ENCODE measurements at places on chromosomes 2 and 18.

DNA sequence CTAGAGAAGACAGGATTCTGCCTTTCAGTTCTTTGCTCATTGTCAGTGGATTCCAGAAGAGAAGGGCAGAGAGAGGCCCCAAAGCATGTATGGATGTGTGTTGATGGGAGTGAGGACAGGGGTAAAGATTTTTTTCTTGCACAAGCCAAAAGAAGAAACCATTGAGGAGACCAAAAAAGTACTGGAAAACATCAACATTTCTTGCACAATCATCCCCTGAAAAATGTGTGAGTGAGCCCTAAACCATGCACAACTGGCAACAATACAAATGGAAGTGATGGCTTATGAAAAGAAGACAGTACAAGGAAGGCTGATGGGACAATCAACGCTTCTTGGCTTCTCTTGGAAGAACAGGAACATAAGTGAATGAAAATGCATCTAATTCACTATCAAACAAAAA is 5.6 kb upstream of the SMAD7 start:
- DNase-seq = no peak

GRCh38 chr2:165497659-165498317 is 28.3 kb downstream of the CSRNP3 start:
- no peak for DNase-seq

- DNase-seq = no peak
Observed at GRCh38 chr2:88342749-88343148, 109.7 kb downstream of the FOXI3 start.

DNA sequence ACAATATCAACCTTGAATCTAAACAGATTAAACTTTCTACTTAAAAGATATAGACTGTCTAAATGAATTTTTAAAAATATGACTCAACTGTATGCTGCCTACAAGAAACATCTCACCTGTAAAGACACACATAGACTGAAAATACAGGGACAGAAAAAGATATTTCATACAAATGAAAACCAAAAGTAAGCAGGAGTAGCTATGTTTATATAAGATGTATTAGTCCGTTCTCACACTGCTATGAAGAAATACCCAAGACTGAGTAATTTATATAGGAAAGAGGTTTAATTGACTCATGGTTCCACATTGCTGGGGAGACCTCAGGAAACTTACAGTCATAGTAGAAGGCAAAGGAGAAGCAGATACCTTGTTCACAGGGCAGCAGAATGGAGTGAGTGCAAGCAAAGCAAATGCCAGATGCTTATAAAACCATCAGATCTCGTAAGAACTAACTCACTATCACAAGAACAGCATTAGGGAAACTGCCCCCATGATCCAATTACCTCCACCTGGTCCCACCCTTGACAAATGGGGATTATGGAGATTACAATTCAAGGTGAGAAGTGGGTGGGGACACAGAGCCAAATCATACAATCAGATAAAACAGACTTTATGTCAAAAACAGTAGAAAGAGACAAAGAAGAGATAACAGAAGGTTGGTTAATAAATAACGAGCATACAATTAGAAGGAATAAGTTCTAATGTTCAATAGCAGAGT is 214.4 kb upstream of the SLC39A10 start:
- DNase-seq = no peak

- no peak for DNase-seq
Observed at GRCh38 chr2:21372654-21373053, 248.9 kb downstream of the TDRD15 start.

DNA sequence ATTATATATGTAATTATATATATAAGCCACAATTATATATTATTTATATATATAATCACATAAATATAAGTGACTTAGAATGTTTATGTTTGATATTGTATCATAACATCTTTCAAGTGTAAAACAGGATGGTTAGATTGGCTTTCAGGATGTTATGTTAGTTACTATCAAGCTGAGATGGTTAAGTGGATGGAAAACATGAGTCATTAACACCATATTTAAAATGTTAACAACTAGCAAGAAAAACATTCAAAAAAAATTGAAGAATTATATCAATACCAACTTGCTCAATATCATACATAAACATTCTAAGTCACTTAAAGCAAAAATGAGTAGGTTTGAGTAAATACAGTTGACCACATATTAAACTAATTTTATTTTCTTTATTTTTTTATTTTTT is 21.8 kb upstream of the RAB27B start:
- DNase-seq = no peak

DNA sequence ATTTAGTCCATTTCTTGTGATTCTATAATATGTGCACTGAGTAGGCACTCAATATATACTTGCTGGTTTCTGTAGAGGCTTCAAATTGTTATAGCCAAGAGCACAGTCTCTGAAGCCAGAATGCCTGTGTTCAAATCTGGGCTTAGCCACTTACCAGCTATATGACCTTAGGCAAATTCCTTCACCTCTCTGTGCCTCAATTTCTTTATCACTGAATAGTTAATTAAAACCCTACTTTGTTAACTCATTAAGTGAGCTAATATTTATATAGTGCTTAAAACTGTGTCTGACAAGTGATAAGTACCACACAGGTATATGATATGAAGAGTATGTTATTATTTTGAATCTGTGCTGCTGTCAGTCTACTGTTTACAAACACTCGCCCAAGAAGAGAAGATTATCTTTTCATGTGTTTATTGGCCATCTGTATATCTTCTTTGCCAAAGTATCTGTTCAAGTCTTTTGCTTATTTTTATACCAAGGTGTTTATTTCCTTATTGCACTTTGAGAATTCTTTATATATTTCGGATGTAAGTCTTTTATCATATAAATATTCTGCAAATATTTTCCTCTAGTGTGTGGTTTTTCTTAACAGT is 1.3 kb upstream of the RIT2 start:
- no peak for DNase-seq

DNA sequence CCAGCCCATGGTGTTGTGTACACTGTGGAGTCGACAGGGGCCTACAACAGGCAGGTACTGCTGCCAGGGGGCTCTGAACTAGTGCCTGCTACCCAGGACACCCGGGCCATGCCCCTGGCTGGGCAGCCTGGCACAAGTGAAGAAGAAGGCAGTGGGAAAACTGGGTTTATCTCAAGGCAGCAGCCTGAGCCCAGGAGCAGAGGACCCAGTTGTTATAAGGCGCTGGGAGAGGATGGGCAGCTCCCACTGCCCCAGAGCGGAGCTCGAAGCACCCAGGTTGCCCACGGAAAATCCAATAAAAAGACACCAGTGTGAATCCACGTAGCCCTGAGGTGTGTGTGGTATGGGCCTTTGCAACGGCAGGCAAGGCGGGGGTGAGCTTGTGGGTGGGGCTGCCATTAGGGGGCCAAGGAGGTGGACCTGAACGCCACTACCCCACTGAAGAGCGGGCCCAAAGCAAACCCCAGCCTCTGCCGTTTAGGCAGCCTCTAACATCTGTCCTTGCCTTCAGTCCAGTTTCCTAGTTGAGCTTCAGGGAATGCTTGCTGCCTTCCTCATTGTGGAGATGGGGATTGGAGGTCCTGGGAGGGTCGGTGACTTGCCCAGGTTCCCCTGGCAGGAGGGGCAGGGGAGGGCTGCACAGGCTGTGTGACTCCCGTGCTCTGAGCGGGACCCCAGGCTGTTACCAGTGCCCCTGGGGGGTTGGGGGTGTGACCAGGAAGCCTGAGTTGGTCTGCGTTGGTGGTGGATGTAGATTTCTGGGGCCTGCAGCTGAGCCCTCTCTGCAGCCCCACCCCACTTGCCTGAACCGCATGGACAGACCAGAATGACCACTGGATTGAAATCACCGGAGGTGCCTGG is 16.0 kb downstream of the ARID5A start:
- no peak for DNase-seq

GRCh38 chr2:39359453-39360038 is 77.5 kb downstream of the MAP4K3 start:
- no peak for DNase-seq

- DNase-seq = no peak
Observed at GRCh38 chr2:126558029-126558428, 97.9 kb upstream of the GYPC start.

DNA sequence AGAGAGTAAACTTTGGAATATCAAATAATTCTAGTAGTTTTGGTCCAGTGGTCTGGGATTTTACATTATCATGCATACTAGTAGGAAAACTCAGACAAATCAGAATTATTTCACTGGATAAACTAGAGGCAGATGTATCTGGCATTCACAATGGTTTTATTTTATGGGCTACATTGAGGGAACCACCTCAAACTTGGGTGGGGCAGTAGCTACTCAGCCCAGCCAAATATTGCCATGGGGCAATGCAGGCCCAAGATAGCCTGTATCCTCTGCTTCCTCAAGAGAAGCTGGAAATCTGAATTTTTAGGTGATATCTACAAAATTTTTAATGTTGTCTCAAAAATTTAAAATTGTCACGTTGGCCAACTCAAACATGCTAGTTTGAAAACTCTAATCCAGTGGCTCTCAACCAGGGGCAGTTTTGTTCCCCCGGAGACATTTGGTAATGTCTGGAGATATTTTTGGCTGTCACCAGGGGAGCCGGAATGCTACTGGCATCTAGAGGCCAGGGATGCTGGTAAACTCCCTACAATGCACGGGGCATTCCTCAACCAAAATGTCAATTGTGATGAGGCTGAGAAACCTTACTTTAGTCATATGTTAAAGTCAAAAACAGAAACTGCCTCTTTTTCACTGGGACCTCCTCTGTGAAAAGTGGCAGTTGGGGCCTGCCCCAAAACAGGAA is 172.8 kb upstream of the SPRED2 start:
- DNase-seq = no peak

DNA sequence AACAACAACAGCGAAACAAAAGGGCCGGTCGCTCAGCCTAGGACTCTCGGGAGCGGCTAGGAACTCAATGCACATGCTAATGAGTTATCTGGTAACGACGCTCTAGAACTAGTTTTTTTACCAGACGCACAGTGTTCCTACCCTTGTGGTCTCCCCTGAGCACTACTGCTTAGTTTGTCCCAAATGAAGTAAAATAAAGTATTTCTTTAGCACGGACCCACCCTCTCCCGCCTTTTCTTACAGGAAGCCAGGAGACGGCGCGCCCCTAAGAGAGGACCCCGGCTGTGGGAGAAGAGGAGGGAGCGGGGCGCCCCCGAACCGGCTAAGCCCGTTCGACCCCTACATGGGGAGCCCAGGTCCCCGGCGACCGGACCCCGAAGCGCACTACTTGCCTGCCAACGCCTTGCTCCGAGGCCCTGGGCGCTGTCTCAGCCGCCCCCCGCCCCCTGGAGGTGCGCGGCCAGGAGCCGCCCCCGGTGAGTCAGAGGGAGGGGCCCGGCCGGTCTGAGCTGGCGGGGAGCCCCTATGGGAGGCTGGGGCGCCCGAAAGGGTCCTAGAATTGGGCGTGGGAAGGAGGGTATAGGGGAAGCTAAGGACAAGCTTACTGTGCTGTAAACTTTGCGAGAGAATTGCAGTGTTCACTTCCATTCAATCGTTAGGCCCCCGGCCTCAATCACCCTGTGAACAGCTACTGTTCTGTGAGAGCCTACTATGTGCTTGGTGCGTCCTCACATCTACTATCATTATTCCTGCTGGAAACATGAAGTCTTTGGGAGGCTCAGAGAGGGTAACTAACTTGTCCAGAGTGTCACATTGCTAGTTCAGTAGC is 3.6 kb upstream of the CAPG start:
- DNase-seq = no peak

GRCh38 chr2:230908595-230909191 is 16.3 kb downstream of the GPR55 start:
- DNase-seq = peak; percentile 37

All from activated CD4-positive, CD25-positive, alpha-beta regulatory T cell treated with anti-CD3 and anti-CD28 coated beads, Interleukin-2, amount 50 U/mL, for 16 hours (primary cell).